ENCODE measurements at places on chromosomes 16 and 17. TPM values are rescaled to one million over a fixed set of nuclear protein-coding genes. Genes with fewer than 3 reads are reported as not detected.

- peak; percentile 40 for DNase-seq
- H3K27ac ChIP-seq = no peak overlapping the region
- H3K4me3 ChIP-seq = no peak overlapping the region
- no peaks in the 10 kb centered on the region for H3K27me3 ChIP-seq
These were observed 94.1 kb upstream of the ZNF750 start for GRCh38 chr17:82933911-82934310.

- H3K4me3 ChIP-seq = no peak overlapping the region
- H3K27me3 ChIP-seq = no peaks in the 10 kb centered on the region
- DNase-seq = peak; percentile 61
These were observed 8.5 kb downstream of the SCGB1C2 start for GRCh38 chr17:145671-146541.

DNA sequence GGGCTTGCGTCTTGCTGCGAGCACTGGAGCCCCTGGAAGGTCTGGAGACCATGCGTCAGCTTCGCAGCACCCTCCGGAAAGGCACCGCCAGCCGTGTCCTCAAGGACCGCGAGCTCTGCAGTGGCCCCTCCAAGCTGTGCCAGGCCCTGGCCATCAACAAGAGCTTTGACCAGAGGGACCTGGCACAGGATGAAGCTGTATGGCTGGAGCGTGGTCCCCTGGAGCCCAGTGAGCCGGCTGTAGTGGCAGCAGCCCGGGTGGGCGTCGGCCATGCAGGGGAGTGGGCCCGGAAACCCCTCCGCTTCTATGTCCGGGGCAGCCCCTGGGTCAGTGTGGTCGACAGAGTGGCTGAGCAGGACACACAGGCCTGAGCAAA, 7.4 kb downstream of the MPG start:
- H3K4me3 ChIP-seq = no peak overlapping the region
- H3K36me3 ChIP-seq = peaks cover 12% of the 10 kb centered on the region
- peak; percentile 63 for DNase-seq
- H3K27me3 ChIP-seq = no peaks in the 10 kb centered on the region
- H3K27ac ChIP-seq = peak overlapping the region; percentile 68

- H3K27me3 ChIP-seq = peaks cover 29% of the 10 kb centered on the region
- no peak overlapping the region for H3K27ac ChIP-seq
- no peak overlapping the region for H3K4me3 ChIP-seq
- no peak for DNase-seq
- peaks cover 14% of the 10 kb centered on the region for H3K4me1 ChIP-seq
- H3K36me3 ChIP-seq = no peaks in the 10 kb centered on the region
These were observed 39.5 kb downstream of the MRM1 start for GRCh38 chr17:36640836-36641235.

CTRB1 gene
- not detected for total RNA-seq

- H3K4me1 ChIP-seq = peaks cover 3% of the 10 kb centered on the region
- no peak overlapping the region for H3K4me3 ChIP-seq
- DNase-seq = no peak
- no peaks in the 10 kb centered on the region for H3K27me3 ChIP-seq
- H3K36me3 ChIP-seq = peaks cover 3% of the 10 kb centered on the region
These were observed 35.8 kb upstream of the LGALS9 start for GRCh38 chr17:27595208-27595607.

C17orf67 gene
- 2.0 TPM for total RNA-seq

KRTAP2-3 gene
- not detected for total RNA-seq

DNA sequence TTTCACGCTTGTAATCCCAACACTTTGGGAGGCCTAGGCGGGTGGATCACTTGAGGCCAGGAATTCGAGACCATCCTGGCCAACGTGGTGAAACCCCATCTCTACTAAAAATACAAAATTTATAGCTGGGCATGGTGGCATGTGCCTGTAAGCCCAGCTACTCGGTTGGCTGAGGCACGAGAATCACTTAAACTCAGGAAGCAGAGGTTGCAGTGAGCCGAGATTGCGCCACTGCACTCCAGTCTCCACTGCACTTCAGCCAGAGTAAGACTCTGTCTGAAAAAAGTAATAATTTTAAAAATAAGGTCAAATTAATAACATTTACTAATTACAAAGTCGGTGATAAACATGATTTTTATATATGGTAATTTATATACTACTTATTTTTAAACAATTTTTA, 155.9 kb downstream of the AXIN2 start:
- DNase-seq = no peak
- no peak overlapping the region for H3K4me3 ChIP-seq
- no peaks in the 10 kb centered on the region for H3K36me3 ChIP-seq
- H3K4me1 ChIP-seq = no peaks in the 10 kb centered on the region
- no peak overlapping the region for H3K27ac ChIP-seq

PAM16 gene
- 49.0 TPM for total RNA-seq

ULK2 gene
- total RNA-seq = 28.2 TPM

DNA sequence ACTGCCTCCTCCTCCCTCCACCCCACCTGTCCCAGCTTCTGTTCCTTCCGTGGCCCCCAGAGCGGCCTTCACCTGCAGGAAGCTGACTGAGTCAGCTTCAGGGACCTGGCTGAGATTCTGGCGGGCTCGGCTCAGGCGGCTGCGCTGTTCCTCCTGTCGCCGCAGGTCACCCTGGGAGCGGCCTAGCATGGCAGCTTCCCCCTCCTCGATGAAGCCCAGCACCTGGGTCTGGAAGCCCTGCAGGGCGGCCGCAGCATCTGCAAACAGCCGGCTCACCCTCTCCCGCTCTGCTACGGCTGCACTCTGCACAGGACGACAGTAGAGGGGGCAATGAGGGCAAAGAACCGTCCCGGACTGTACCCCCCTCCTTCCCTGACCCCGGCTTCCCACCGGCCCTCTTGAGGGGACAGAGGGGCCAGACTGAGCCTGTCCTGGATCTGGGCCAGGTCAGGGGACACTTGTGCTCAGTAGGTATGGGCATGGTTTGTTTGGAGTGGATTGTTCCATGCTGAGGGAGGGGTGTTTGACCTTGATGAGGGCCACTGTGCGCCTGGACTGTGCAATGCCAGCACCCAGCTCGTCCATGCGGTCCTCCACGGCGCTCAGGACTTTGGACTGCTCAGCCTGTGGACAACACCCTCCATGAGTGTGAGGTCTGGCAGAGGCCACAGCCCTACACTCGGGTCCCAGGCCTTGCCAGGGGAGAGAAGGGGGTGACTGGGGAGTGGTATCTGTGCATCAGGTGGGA, 2.0 kb downstream of the TRIM47 start:
- H3K4me1 ChIP-seq = peaks cover 57% of the 10 kb centered on the region
- peak overlapping the region; percentile 81 for H3K4me3 ChIP-seq
- peaks cover 10% of the 10 kb centered on the region for H3K36me3 ChIP-seq
- peak; percentile 77 for DNase-seq
- peak overlapping the region; percentile 95 for H3K27ac ChIP-seq

Data from sigmoid colon (tissue), 7 donors.